ENCODE measurements at places on chromosomes 6 and 20.
A peak's percentile ranks its signal among the peaks of the same experiment; 100 is the strongest.

GRCh38 chr6:35402136-35402855, 49.8 kb upstream of the FANCE start:
- DNase-seq = no peak

DNA sequence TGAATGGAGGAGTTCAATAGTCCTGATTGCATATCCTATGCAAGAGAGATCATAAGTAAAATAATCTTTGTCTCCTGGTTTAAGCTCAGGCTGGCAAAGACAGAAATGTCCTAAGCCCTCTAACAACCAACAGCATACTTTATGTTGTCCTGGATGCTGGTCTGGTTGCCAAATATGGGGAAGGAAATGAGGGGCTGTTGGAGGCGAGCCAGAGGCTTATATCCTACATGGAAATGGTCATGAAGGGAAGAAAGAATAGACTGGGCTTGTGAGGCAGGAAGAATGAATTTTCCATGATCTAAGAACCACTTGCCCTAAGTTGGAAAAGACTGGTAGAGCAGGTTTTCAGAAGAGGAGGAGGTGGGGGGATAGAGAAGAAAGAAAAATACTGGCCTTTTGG, 237.1 kb downstream of the SMOC2 start:
- DNase-seq = no peak

- peak; percentile 66 for DNase-seq
Observed at GRCh38 chr6:24402697-24403500, at the start of gene MRS2. Gene MRS2, plus strand, starts transcription at chr6:24402936. Its CDS starts 111 bp downstream, at chr6:24403047.

GRCh38 chr20:48926267-48926666, 4.8 kb downstream of the ARFGEF2 start:
- no peak for DNase-seq

DNA sequence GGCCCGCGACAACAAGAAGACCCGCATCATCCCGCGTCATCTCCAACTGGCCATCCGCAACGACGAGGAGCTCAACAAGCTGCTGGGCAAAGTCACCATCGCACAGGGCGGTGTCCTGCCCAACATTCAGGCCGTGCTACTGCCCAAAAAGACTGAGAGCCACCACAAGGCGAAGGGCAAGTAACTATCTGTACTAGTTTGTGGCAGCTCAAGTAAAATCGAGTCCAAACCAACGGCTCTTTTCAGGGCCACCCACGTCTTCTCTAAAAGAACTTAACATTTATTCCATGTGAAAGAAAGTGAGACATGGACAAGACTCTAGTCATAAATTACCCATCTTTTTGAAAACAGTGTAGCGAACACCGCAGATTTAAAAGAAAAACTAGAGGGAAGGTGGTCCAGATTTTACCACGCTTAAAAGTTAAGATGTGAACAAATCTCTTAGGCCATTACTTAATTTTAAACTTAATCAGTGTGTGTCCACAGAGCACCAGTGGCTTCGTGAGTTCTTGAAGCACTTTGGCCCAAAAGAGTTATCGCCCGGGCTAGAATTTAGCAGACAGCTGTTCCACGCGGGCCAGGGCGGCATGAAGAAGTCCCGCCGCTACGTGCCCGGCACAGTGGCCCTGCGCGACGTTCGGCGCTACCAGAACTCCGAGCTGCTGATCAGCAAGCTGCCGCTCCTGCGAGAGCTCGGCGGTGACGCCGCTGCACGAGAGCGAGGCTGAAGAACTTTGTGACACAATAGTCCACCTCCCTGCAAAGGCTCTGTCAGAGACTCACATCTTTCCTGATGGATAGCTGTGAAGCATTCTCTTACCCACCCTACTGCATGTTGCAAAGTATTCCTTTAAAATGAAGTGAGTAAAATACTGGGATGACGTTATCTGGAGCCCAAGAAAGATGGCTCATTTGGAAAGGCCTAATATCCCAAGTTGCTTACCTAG, 113.9 kb upstream of the PRSS16 start:
- DNase-seq = no peak

- peak; percentile 57 for DNase-seq
Observed at GRCh38 chr6:85643537-85644278, 1.0 kb upstream of the SYNCRIP start.

GRCh38 chr6:112018619-112019416, 35.1 kb upstream of the CCN6 start:
- no peak for DNase-seq

DNA sequence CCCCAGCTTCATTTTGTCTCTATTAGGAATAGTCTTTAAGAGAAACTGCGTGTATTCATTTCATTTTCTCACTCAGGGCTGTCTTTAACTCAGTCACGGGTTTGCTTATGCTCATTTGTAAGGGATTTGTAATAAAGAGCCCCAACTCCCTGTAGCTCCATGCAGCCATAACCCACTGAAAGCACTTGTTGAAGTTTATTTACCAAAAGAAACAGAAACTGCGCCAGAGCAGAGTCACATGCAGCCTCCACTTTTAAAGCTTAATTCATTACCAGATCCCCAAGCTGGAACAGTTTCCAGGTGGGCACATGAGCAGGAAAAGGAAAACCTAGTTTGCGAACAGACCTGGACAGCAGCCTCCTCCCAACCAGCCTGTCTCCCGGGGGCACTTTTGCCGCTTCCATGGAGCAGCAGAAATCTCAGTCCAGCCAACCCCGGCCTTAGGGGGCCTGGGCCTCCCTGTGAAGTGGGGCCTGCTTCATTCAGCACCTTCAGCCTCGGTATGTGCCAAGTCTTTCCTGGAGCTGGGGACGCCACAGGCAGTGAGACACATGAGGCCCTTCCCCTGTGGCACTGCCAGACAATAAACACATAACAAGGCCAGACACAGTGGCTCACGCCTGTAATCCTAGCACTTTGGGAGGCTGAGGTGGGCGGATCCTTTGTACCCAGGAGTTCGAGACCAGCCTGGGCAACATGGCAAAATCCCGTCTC, 4.5 kb downstream of the BCAS4 start:
- no peak for DNase-seq
